ENCODE measurements at places on chromosomes 4 and X.

DNA sequence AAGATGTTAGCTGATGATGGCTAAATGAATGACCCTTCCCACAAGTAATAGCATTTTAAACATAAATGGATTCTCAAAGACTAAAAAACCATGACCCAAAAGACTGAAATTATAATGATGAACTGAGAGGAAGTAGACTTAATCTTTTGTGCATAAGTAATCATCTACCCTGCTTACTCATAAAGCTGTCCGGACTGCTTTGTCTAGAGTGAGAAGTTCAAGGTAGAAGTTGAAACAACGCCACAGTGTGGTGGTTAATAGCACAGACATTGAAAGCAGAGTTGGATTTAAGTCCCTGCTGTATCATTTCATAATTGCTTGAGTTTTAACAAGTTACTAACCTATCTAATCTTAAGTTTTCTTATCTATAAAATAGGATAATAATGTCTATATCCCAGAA is 346.6 kb downstream of the CENPC start:
- DNase-seq = no peak

- DNase-seq = no peak
Measured at GRCh38 chr4:168212656-168213055, 105.9 kb downstream of the DDX60 start.

DNA sequence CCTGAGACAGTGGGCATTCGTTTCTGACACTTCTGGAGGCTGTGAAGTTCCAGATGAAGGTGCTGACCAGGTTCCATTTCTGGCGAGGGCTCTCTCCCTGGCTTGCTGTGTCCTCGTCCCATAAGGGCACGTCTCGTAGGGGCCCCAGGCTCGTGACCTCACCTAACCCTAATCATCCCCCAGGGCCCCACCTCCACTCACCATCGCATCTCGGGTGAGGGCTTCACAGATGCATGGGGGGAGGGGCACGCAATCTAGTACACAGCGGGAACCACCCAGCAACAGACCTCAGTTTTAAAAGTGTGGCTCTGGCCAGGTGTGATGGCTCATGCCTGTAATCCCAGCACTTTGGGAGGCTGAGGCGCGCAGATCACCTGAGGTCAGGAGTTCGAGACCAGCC is 22.1 kb downstream of the PDE6B start:
- no peak for DNase-seq

- DNase-seq = no peak
Measured at GRCh38 chrX:41313419-41313818, 20.5 kb upstream of the DDX3X start.

DNA sequence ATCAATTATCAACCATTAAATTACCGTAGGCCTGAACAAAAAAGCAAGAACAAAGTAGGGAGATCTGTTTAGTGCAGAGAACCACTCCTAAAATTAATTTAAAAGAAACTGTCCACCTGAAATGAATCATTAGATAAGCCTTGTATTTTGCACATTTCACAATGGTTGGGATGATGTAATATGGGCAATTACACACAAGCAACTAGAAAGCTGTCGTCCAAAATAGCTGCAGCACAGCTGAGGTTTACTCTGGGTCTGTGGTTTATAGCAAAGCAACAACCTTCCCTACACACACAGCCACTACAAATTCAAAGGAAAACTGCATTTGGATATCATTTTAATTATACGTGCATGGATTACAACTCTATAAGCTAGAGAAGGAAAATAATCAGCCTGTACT is 28.5 kb downstream of the PCDH19 start:
- DNase-seq = no peak

GRCh38 chr4:112284166-112284565 is 1.5 kb downstream of the TIFA start:
- no peak for DNase-seq

- no peak for DNase-seq
Measured at GRCh38 chrX:103513476-103514108, 5.7 kb downstream of the RAB40A start.

DNA sequence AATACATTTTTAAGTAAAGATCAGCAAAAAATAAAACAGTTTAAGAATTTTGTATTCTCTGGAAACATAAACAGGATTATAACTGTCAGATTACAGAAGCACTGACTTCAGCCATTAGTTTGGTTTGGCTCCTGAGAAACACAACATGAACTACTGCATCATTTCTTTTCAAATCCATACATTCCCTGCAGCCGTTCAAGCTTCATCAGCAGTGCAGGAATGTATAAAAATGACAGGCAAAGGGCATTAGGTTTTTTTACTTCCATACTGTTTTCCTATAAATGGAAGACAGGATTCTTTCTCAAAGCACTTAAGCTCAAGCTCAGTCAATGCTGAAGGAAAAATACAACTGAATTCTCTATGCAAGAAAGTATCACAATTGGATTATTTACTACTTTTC is 4.2 kb upstream of the MAB21L2 start:
- DNase-seq = no peak

DNA sequence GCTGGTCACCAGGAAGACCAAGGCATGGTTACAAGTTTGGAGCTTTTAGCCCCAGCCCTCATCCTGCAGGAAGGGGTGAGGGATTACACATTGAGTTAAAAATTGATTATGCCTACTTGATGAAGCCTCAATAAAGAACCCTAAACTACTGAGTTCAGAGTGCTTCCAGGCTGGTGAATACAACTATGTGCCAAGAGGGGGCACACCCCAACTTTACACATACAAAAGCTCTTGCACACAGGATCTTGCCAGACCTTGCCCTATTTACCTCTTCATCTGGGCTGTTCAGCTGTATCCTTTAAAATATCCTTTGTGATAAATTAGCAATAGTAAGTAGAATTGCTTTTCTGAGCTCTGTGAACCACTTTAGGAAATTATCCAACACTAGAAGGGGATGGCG is 489.3 kb downstream of the INPP4B start:
- DNase-seq = no peak

- peak; percentile 22 for DNase-seq
Measured at GRCh38 chr4:76216975-76217814, 3.6 kb upstream of the SCARB2 start.

- DNase-seq = no peak
Measured at GRCh38 chr4:818106-818921, 7.6 kb downstream of the CPLX1 start.

DNA sequence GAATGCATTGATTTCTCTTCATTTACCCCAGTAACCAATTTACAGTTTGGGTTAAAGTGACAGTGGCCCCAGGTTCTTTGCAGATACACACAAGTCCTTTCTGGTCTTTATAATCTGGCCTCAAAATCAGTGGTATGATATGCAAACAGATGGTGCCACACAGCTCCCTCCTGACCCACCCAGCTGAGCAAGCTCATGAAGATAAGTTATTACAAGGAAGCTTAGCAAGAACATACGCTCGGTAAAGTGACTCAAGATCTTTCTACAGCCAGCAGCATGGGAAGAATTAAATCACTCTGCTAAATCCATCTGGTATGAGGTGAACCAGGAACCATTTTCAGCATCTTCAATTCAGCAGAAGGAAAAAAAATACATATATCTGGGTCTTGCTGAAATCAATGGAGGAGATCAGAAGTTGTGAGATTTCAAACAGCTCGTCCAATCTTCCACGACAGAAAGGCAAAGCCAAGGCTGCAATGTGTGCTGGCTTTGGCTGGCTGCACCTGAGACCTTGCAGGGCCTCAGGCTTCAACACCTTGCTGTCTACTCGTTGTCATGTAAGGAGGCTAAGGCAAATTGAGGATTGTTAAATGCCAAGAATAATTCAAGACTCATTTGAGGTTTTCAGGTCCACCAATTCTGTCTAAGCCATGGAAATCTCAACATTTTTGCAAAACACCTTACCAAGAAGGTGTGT is 28.2 kb downstream of the SEL1L3 start:
- DNase-seq = no peak

DNA sequence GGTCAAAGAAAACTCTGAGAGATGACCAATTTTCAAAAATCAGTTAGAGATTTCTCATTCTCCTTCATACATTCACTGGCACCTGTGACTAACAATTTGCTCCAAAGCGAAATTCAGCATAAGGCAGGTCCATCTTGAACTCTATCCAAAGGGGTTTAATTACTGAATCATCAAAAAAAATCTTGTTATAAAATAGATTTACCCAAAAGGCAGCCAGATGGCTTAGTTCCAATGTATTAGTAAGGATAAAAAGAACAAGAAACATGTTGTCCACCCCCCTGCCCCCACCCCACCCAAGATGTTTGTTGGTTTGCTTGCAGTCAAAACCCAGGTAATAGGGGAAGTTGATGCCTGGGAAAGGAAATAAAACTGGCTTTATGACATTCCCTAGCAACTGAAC is 200.3 kb downstream of the ANTXR2 start:
- no peak for DNase-seq

GRCh38 chr4:133920236-133920635 is 281.4 kb downstream of the PABPC4L start:
- DNase-seq = no peak

DNA sequence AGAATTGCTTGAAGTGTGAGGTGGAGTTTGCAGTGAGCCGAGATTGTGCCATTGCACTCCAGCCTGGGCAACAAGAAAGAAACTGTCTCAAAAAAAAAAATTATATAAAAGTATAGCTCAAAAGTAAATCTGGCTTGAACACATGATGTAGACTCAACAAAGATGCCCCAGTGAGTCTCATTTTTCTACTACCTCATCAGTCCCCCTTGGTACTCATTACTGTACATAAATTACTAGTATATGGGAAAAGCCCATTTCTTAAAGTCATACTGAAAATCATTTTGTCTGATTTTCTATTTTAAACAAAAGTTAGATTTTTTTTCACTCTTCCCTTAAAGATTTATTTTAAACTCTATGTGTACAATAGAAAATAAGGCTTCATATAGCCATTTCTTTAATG is 39.2 kb downstream of the FAM241A start:
- no peak for DNase-seq

DNA sequence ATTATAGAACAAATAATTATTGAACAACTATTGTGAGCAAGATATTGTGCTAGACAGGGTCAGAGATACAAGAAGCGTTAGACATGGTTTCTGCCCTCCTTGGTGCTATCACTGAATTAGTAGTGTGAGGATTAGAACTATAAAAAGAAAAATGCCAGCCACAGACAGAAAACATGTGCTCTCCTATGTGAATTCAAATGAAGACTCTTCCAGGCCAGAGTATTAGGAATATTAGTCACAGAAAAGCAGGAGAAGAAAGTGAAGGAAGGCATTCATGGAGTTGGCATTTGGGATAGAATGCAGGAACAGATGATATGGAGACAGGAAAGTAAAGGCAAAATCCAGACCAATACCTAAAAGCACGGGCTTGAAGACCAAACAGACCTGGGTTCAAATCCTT is 179.6 kb upstream of the TENM3 start:
- DNase-seq = no peak

DNA sequence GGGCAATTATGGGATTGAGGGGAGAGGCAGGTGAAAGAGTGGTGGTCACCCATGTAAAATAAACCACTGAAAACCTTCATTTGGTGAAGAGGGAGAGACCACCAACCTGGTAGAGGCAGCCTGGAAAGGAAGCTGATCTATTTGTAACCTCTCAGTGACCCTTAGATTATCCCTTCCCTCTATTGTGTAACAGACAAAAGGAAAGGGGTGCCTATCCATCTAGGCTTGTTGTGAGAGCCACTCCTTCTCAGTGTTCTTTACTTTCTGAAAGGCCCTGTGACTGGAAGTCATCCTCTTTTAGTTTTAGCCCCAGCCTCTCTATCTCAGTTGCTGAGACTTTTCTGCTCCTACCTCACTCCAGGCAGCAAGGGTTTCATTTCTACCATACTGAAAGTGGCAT is 142.4 kb downstream of the TMEM164 start:
- no peak for DNase-seq

DNA sequence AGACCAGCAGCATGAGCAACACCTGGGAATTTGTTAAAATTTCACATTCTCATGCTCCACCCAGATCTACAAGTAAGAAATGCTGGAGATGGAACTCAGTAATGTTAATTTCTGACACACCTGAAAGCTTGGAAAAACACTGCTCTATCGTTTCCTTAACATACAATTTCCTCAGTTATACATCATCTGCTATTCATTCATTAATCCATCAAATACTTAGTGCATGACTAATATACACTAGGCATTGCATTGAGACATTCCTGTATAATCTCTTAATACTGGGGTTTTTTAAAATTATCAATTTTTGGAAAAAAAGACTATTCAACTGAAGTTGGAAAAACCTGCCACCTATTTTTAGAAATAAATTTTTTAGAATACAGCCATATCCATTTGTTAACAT is 106.1 kb downstream of the CHM start:
- no peak for DNase-seq

DNA sequence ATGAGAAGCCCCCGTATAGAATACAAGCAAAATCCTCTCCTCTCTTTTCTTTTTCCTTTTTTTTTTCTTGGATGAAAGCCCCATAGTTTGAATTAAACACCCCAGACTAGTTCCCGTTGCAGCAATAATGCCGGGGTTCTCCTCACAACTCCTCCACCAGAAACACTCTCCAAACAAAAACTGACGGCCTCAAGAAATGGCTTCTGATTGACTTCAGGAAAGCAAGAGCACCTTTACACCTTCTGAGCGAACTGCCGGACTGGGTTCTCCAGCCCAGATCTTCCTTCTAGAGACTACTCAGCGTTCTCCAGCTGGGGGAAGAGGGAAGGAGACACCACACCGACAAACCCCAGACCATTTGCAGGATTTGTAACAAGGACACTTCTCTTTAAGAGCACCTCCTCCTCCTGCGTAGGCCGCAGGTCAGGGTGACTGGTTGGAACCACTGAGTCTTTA is 4.0 kb downstream of the HAND2 start:
- peak; percentile 44 for DNase-seq

DNA sequence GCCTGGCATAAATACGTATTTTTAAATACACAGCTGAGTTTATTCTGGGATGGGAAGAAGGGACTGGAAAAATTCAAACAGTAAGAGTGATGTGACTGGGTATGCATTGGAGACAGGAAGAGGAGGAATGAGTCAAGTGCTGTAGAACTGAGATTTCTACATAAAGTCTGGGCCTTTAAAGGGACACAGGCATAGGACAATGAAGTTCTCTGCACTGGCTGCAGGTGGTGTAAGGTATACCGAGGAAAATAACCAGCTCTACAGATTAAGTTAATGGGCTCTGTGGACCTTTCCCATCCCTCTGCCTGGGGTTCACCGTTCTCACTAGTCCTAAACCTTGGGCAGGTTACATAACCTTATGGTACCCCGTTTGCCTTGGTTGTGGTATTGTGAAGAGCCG is 68.7 kb downstream of the DHX15 start:
- DNase-seq = peak; percentile 24

DNA sequence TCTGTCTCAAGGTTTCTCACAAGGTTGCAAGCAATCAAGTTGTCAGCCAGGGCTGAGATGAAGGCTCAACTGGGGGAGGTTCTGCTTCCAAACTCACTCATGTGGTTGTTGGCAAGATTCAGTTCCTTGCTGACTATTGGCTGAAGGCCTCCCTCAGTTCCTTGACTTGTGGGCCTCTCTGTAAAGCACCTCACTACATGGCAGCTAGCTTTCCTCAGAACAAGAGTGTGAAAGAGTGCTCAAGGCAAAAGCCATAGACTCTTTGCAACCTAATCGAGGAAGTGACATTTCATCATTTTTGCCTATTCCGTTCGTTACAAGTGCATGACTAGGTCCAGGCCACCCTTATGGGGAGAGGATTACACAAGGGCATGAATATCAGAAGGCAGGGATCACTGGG is 52.0 kb downstream of the CXorf58 start:
- no peak for DNase-seq
